ENCODE measurements at places on chromosomes 12 and 14.
A peak's percentile ranks its signal among the peaks of the same experiment; 100 is the strongest.

GRCh38 chr14:100059438-100059781 lies 5.8 kb upstream of the EVL start:
- no peak overlapping the region for H3K27ac ChIP-seq
- no peak overlapping the region for H3K4me3 ChIP-seq
- H3K36me3 ChIP-seq, result no peaks in the 10 kb centered on the region
- H3K4me1 ChIP-seq, result peaks cover 56% of the 10 kb centered on the region

GRCh38 chr12:13258197-13258596 lies 61.7 kb downstream of the EMP1 start:
- H3K27me3 ChIP-seq, result peaks cover 4% of the 10 kb centered on the region
- DNase-seq, result no peak
- no peak overlapping the region for H3K27ac ChIP-seq
- H3K4me3 ChIP-seq, result no peak overlapping the region
- H3K36me3 ChIP-seq, result no peaks in the 10 kb centered on the region

DNA sequence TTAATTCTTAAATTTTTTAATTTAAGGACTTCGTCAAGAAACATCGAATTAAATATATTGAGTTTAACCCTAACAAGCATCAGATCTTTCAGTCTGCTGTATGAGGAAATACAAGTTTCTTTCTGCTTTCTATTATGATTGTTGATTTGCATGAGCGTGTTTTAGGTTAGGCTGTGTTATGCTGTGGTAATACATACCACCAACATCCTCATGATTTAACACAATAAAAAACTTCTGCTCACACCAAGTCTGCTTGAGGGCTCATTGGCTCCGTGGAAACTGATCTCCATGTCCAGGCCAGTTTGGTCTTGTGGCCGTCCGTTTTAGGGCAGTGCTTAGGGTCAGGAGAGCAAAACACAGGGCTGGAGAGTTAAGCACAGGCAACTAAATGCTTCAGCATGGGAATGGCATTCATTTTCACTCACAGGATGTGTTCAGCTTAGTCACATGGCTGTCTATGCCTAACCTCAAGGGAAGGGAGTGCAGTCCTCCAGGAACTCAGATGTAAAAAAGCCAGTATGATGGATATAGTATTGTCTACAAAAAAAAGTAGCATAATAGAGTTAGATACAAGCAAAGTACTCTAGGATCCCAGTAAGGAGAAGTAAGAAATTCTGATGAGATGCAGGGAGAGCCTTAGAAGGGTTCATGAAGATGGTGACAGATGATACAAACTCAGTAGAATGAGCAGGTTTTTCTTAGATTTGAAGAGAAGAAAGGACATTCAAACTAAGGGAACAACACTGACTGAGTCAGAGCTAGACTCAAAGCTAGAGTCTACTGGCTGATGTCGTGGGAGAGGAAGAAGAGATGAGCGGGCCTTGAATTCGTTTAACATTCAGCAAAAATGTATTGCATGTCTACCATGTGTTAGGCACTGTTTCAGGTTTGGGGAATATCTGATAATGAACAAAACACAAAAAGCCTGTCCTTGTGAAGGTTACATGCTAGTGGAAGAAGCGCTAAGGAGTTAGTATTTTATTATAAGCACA lies 16.3 kb downstream of the MARK3 start:
- no peaks in the 10 kb centered on the region for H3K27me3 ChIP-seq
- H3K36me3 ChIP-seq, result no peaks in the 10 kb centered on the region
- no peak for DNase-seq

DNA sequence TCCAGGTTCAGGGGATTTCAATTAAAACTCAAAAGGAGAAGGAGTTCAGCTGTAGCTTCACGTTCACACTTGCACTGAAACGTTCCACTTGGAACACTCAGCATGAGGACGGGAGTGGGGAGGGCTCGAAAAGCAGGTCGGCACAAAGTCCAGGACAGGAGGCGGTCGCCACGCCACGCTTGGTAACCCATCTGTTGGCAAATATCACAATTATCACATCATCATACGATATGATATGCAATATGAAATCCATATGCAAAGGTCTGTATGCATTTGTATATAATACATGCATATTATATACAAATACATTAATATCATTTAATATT lies 17.2 kb downstream of the ADGRD1 start:
- H3K4me3 ChIP-seq, result no peak overlapping the region
- peaks cover 20% of the 10 kb centered on the region for H3K36me3 ChIP-seq
- H3K27ac ChIP-seq, result no peak overlapping the region
- H3K4me1 ChIP-seq, result peaks cover 7% of the 10 kb centered on the region

GRCh38 chr12:120710805-120711296 lies 593 bp downstream of the UNC119B start:
- H3K27ac ChIP-seq, result peak overlapping the region; percentile 87
- no peaks in the 10 kb centered on the region for H3K27me3 ChIP-seq
- DNase-seq, result peak; percentile 40
- H3K36me3 ChIP-seq, result peaks cover 6% of the 10 kb centered on the region
- H3K4me1 ChIP-seq, result peaks cover 22% of the 10 kb centered on the region

- no peaks in the 10 kb centered on the region for H3K27me3 ChIP-seq
- DNase-seq, result no peak
- no peaks in the 10 kb centered on the region for H3K36me3 ChIP-seq
These were observed 5.7 kb upstream of the ATG101 start for GRCh38 chr12:52063981-52064649.

DNA sequence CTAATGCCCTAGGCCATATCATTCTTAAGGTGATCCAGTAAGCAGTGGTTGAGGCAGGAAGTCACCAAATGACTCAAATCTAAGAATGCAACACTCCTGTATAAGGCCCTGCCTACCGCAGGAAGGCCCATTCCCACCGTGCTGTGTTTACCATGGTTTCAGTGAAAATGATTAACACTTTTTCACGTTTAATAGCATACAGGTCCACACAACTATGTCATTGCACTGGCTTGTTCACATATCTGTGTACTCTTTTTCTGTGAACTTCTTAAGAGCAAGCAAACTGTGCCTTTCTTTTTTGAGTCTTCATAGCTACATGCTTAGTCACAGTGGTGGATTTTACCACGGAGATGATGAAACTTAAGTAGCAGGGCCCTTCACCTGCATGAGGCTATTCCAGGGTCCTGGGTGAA lies 214.9 kb downstream of the CNTN1 start:
- DNase-seq, result no peak
- no peaks in the 10 kb centered on the region for H3K36me3 ChIP-seq
- no peaks in the 10 kb centered on the region for H3K27me3 ChIP-seq
- H3K27ac ChIP-seq, result no peak overlapping the region

DNA sequence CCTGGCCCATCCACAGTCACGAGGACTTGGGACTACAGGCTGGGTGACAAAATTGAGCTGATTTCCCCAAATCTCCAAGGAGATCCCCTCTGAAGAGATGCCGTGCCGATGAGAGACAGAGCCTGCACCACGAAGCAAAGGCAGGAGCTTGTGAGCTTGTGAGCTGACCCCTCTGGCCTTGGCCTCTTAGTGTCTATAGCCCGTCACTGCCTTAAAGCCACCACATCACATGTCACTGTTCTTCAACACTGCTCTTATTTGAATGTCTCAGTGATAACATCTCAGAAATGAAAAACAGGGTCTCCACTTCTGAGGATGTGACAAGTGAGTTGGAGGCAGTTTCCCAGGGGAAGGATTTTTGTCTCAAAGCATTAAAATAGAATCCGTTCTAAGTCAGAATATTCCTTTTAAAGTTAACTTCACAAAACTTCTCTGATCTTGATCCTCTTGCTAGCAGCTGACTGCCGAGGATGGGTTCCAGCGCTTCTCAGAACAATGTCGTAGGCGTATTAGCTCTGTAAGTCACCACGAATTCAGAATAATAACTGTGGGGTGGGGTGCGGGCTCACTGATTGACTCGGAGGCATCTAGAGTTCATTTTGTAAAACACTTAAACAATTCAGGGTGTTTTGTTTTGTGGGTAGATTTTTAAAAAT lies 37.5 kb downstream of the CHST11 start:
- peaks cover 87% of the 10 kb centered on the region for H3K4me1 ChIP-seq
- H3K27me3 ChIP-seq, result no peaks in the 10 kb centered on the region
- H3K36me3 ChIP-seq, result peaks cover 12% of the 10 kb centered on the region
- DNase-seq, result no peak
- peak overlapping the region; percentile 26 for H3K4me3 ChIP-seq

DNA sequence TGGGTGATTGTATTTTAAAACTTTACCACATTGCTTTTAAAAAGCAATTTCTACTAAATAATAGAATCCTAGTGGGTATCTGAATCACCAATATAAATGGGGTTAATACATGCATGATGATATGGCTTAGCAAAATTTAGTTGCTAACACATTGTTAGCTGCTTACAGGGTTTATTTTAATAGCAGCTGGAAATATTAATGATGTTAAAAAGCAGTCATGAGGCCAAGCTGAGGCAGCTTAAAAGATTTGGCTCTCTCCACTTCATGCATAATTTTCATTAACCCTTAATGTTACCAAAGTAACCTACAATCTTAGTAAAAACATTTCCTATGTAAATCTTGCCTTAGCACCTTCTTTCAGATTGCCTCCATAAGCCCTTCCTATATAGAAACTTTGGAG lies 49.2 kb upstream of the CNOT2 start:
- DNase-seq, result no peak
- H3K27me3 ChIP-seq, result no peaks in the 10 kb centered on the region
- no peaks in the 10 kb centered on the region for H3K36me3 ChIP-seq
- no peak overlapping the region for H3K27ac ChIP-seq
- no peaks in the 10 kb centered on the region for H3K4me1 ChIP-seq

DNA sequence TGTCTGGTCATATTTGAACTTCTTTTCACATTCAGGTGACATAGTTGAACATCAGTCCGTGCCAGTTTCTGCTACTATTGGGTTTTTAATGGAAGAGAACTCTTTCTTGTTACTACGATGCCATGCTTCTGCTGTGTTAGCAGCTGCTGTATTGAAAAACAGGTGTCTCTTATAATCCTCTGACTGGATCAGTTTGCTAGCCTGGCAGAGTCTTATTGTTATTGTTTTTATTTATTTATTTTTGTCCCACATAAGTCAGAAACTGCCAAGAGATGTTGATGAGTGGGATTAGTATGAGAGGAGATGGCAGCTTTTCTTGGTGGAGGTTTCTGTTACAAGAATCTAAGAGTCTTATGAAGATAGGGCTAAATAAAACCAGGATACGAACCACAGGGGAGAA lies 14.6 kb downstream of the ETV6 start:
- peak overlapping the region; percentile 11 for H3K27ac ChIP-seq
- no peaks in the 10 kb centered on the region for H3K27me3 ChIP-seq
- peaks cover 9% of the 10 kb centered on the region for H3K36me3 ChIP-seq
- no peak for DNase-seq
- peaks cover 65% of the 10 kb centered on the region for H3K4me1 ChIP-seq

DNA sequence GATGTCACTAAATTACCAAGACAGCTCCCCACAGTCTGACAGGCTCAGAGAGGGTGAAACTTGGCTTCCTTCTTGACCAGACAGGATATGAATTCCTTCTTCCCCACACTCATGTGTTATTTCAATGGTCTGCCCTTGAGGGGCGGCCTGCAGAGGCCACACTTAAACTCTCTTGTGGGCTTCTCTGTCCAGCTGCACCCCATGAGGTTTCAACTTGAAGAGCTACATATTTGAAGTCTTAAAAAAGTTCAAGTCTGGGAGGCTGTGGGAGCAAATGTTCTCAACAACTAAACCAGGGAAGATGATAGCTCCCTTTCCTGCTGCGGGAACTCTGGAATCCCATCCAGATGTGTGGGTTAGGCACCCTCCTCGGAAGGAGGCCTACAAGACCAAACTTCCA lies 98.3 kb downstream of the TTC7B start:
- H3K4me1 ChIP-seq, result no peaks in the 10 kb centered on the region
- no peaks in the 10 kb centered on the region for H3K27me3 ChIP-seq
- DNase-seq, result no peak
- H3K36me3 ChIP-seq, result no peaks in the 10 kb centered on the region

GRCh38 chr12:8985213-8985754 lies 4.1 kb upstream of the KLRG1 start:
- H3K27ac ChIP-seq, result no peak overlapping the region
- H3K36me3 ChIP-seq, result peaks cover 8% of the 10 kb centered on the region
- no peak overlapping the region for H3K4me3 ChIP-seq
- H3K27me3 ChIP-seq, result no peaks in the 10 kb centered on the region

DNA sequence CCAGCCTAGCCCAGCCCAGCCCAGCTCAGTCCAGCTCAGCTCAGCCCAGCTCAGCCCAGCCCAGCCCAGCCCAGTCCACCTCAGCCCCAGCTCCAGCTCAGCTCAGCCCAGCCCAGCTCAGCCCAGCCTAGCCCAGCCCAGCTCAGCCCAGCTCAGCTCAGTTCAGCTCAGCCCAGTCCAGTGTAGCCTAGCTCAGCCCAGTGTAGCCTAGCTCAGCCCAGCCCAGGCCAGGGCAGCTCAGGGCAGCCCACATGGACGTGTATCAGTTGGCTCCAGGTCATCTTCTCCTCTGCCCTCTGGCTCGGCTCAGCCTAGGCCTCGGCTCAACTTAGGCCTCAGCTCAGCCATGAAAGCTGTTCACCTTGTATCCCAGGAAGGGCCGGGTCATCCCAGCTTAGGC lies 64.7 kb downstream of the TMEM121 start:
- peaks cover 3% of the 10 kb centered on the region for H3K4me1 ChIP-seq
- no peaks in the 10 kb centered on the region for H3K27me3 ChIP-seq
- no peak overlapping the region for H3K4me3 ChIP-seq
- H3K27ac ChIP-seq, result peak overlapping the region; percentile 57
- no peaks in the 10 kb centered on the region for H3K36me3 ChIP-seq

DNA sequence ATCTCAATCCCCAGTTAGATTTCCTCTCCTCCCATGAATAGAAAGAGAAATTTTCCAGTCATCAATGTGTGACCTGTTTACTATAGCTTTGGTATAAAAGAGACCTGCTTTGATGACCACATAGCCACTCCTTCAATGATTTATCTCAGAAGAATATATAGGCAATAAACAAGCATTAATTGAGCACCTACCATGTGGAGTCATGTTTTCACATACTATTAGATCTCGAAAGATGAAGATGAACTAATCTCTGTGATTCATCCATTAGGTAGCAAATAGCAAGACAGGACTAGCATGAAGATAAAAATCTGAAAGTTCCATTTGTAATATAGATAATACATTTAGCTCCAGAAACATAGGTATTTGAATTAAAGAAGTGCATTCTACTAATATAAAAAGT lies 40.5 kb downstream of the SLCO1A2 start:
- H3K4me1 ChIP-seq, result peaks cover 3% of the 10 kb centered on the region
- no peak for DNase-seq
- no peak overlapping the region for H3K4me3 ChIP-seq
- H3K27me3 ChIP-seq, result peaks cover 5% of the 10 kb centered on the region
- H3K27ac ChIP-seq, result no peak overlapping the region

DNA sequence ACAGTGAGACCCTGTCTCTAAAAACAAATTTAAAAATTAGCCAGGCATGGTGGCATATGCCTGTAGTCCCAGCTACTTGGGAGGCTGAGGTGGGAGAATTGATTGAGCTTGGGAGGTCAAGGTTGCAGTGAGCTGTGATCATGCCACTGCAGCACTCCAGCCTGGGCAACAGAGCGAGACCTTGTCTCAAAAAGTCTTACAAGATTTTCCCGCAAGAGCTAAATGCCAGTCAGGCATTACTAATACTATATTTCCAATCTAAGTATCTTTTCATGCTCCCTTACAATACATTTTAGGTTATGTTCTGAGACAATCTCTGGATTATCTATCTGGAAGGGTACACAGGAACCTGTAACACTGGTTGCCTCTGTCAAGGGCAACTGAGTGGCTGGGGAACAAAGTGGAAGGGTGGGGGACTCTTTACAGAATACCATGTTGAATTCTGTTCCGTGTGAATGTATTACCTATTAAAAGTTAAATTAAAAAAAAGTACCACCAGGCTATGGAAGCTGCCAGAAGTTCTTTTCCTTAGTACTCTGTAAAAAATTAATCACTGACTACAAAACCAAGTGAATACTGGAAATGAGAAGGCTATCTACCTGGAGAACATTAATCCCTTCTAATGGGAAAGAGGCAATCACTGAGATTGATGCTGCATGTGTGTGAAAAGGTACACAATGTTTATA lies 56.7 kb downstream of the BTBD7 start:
- no peaks in the 10 kb centered on the region for H3K27me3 ChIP-seq
- no peak overlapping the region for H3K27ac ChIP-seq
- DNase-seq, result no peak
- H3K4me3 ChIP-seq, result no peak overlapping the region
- peaks cover 7% of the 10 kb centered on the region for H3K4me1 ChIP-seq
